Activated naive CD4-positive, alpha-beta T cell treated with anti-CD3 and anti-CD28 coated beads, Interleukin-2, amount 10 ng/mL, durations not matched to agents 7 days and 5 days (primary cell): ENCODE measurements at places on chromosomes 3 and 15.

DNA sequence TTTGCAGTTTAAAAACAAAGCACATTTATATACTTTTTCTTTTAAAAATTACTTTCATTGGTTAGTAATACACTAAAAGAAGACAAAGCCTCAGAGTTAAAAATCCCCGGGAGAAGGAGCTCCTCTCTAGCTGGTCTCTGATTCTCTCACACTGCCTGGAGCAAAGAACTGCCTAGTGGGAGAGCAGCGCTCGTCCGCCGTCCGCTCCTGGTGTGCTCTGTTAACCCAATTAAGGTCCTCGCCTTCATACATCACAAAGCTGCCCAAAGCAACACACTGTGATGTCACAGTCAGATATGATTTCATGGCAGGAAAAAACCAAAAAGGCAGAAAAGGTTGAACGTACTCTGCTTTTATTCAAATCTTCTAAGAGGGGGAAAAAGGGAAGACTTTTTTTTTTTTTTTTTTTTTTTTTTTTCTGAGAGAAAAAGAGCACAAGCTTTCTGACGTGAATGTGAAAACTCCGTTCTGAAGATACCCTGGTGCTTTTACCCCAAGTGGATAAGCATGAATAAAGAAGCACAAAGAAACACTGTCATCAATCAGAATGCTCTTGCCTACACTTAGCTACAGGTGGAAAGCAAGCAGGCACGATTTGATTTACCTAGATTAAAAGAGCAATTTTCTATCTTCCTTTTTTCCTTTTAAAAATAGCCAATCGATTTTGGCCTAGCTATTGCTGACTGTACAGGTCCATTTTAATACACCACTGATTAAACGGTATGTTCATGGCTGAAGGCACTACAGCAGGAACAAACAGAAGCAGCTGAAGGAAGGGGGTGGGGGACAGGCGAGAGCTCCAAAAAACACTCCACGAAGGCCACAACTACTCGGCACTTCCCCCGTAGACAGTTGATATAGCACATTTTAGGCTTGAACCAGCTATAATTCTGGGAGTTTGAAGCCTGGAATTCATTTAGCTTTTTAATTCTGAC, 115.2 kb downstream of the TIGIT start:
- DNase-seq, result no peak

DNA sequence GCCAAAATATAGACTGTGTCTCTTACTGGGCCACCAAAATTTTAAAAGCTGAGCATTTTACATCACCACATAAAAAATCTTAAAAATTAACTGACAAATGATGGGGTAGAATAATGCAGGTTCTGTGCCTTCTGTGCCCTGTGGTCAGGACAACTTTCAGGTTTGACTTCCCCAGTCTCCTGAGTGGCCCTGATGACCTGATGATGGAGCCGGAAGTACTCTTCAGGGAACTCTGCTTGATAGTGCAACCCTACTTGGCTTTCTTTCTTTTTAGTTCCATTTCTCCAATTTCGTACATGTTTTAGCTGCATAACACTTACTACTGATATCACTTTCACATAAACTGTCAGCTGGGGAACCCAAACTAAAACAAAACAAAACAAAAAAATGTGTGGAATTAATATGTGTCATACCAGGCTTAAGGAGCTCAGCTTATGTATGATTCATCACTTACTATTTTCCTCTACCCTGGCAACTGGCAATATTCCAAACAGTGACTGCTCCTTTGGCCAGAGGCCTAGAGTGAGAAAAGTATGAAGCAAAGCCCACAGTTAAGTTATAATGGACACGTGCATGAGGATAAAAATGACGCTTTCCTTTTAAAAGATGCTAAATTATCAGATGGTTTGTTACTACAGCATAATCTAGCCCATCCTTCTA, 194.3 kb downstream of the BCHE start:
- DNase-seq, result no peak

GRCh38 chr3:43873723-43874122, 183.0 kb downstream of the ABHD5 start:
- DNase-seq, result no peak

- DNase-seq, result no peak
These were observed 27.5 kb downstream of the DNAJB8 start for GRCh38 chr3:128439226-128439625.

DNA sequence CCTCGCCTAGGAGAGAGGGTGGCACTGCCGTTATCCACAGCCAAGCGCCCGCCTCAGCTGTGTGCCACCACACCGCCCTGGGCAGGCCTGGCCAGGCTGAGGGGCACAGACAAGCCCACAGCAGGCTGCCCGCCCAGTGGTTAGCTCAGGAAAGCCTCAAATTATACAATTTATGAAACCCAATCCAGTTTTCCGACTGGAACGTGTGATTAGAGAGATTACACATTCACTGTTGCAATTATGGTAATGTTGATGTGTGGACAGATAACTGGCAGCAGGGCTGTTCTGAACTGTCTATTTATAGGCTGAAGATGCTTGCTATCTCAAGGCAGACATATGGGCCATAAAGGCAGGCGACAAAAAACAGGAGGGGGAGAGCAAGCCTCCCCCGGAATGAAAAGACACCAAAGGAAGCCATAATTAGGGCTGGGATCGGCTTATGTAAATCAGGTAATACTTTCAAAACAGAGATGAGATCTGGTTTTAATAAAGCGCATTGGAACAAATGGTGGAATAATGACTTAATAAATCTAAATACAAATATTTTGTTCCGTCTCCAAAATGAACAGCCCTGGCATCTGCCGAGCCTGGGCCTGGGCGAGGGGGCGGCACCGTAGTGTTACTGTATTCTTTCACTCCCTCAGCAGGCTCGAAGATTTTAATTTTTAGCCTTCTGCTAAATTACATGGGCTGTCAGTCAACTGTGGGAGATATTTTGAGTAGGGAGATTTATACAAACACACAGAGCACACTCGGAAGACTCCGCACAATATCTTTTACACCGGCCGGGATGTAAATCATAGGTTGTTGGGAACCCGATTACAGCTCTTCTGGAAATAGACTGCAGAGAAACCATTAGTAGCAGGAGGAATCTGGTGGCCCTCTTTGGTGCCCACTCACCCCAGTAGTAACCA, 103.1 kb upstream of the TLE3 start:
- no peak for DNase-seq

GRCh38 chr3:139948898-139949297, 13.9 kb downstream of the CLSTN2 start:
- DNase-seq, result no peak

DNA sequence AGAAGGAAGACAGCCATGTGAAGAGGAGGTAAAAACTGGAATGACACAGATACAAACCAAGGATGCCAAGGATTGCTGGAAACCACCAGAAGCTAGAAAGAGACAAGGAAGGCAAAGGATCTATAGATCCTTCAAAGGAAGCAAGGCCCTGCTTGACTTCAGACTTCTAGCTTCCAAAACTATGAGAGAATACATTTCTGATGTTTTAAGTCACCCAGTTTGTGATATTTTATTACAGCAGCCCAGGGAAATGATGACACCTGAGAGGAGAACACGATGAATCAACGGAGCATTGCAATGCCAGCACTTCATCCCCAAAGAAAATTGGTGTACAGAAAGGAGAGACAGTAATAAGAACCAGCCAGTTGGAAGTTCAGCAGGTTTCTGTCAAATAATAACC, 116.3 kb downstream of the MAGI1 start:
- DNase-seq, result no peak

GRCh38 chr3:186213946-186214345, 105.1 kb upstream of the ETV5 start:
- DNase-seq, result no peak

- DNase-seq, result no peak
These were observed 12.7 kb downstream of the SEMA3G start for GRCh38 chr3:52432225-52432624.

GRCh38 chr3:129507181-129507831, 21.1 kb upstream of the RHO start:
- no peak for DNase-seq

GRCh38 chr3:57059411-57059810, 1.1 kb upstream of the SPATA12 start:
- no peak for DNase-seq

DNA sequence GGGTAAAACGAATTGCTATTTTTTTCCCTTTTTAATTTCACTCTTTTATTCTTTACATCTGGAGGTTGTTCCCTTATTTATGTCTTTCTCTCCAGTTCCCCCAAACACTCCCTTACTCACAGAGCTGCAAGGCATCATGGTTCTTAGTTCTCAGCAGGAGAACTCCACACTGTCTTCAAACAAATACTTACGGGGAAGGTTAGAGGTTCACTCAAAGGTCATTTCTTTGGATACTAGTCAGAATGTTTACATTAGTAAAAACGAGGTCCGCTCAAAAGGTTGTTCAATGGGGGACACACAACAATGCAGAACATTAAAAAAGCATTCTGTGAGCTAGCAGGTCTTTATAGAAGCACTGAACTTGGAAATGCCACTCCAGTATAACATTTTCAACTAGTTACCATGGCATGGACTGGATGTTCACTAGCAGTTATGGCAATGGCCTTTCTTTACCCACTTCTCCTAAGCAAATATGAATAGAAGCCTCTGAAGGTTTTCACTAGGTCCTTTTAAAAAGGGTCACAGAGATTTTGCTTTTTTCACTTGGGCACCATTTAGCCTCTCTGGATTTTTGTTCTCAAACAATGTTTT, 201.7 kb downstream of the MEIS2 start:
- DNase-seq, result no peak

DNA sequence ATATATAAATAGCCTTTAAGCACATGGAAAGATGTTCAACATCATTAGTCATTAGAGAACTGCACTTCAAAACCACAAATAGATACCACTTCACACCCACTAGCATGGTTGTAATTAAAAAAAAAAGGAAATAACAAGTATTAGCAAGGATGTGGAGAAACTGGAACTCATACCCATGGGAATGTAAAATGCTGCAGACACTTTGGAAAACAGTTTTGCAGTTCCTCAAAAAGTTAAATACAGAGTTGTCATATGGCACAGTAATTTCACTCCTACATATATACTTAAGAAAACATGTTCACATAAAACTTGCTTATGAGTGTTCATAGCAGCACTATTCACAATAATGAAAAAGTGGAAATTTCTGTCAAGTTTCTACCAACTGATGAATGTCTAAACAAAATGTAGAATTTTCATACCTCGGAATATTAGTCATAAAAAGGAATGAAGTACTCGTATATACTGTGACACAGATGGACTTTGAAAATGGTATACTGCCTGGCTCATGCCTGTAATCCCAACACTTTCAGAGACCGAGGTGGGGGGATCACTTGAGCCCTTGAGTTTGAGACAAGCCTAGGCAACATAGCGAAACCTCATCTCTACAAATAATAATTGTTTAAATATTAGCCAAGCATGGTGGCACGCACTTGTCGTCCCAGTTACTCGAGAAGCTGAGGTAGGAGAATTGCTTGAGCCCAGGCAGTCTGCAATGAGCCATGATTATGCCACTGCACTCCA, 28.1 kb downstream of the BCL2A1 start:
- DNase-seq, result no peak

GRCh38 chr3:16286161-16286560, 21.1 kb downstream of the OXNAD1 start:
- peak; percentile 78 for DNase-seq

- DNase-seq, result no peak
These were observed 43.1 kb upstream of the HACD2 start for GRCh38 chr3:123627673-123628670.

DNA sequence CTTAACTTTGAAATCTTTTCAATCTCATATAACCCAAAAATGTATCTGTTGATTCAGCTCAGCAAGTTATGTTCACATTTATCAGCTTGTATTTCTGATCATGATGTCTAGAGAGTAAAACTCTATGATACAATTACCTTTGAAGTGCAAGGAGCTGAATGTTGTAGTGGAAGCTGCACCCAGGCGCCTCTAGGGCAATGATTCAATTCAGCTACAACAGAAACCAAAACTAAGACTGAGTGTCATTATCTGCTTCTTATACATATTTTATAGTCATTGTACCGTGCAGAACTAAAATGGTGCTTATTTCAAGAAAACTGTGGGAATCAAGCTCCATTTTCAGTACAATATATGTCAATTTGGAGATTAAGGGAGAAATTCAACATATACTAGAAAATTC, 1237.5 kb downstream of the ZPLD1 start:
- no peak for DNase-seq

DNA sequence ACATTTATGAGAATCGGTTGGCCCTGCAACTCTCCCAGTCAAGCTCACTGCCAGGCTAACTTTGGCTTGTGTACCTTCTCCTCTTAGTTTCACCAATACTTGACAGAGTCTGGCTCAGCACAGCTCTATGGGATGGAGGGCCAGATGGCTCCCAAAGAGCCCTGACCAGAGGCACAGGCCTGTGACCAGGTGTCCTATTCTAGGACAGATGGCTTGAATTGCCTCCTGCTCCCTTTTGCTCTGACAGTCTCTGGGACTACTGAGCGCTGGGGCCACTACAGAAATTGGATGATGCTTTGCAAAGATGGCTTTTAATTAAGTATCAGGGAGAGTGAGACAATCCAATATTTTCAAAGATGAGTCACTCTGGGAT, 10.3 kb upstream of the ARID3B start:
- no peak for DNase-seq

DNA sequence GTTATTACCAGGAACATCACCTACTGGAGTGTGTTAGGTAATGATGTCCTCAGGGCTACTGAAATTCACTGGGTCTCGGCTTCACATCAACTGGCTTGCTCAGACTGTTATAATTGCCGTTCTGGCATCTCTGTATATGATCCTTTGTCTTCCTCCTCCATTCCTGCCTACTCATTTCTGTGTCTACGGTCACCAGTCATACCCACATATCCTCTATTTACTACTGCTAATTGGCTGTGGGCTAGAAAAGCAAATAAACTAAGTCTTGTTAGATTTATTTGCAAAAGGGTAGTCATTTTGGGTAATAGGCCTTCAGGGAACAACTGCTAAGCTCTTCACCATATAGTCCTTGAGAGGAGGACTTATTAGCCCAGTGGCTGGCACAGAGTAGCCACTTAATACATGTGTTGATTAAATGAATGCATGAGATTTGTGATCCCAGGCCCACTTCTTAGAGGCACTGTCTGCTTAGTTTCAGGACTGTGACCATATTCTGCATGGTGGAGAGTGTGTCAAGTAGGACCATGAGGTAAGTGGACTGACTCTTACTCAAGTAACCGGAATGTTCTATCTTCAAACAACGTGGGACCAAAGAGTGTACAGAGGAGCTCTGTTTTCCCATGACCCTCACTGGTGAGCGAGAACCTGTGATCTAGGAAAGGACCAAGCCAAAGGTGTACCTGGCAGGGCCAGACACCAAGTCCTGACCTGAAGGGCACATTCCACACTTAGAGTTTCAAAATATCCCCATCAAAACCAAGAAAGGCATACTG, 13.2 kb downstream of the ZDHHC3 start:
- no peak for DNase-seq

DNA sequence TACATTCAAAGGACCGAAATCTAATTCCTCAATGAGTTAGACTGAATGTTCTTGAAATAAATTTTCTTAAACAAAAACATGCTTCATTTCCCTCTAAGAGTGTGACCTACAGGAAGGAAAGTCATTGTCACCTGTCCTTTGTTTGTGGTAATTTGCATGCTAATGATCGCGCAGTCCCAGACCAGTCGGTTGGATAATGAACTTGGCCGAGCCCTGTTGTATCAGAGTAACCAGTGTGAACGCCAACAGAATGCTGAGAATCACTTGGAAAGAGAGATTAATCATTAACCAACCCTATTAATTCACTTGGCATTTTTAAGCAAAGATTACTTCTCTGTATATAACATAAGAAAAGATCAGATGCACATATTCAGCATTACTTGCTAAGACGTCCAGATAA, 8.1 kb upstream of the ARNT2 start:
- DNase-seq, result no peak
